RWPE2 (cell line): ENCODE measurements at places on chromosomes 2 and 18.
A peak's percentile ranks its signal among the peaks of the same experiment; 100 is the strongest.

GRCh38 chr2:217588266-217588665 lies 414.5 kb downstream of the TNS1 start:
- DNase-seq = no peak

GRCh38 chr2:204152616-204153015 lies 216.1 kb downstream of the ICOS start:
- no peak for DNase-seq

GRCh38 chr2:26457695-26458364 lies 20.1 kb downstream of the OTOF start:
- peak; percentile 43 for DNase-seq

- DNase-seq = no peak
These were observed 1650.3 kb upstream of the CELF4 start for GRCh38 chr18:39215920-39216319.

GRCh38 chr2:69701100-69701945 lies 40.6 kb upstream of the ANXA4 start:
- DNase-seq = no peak

DNA sequence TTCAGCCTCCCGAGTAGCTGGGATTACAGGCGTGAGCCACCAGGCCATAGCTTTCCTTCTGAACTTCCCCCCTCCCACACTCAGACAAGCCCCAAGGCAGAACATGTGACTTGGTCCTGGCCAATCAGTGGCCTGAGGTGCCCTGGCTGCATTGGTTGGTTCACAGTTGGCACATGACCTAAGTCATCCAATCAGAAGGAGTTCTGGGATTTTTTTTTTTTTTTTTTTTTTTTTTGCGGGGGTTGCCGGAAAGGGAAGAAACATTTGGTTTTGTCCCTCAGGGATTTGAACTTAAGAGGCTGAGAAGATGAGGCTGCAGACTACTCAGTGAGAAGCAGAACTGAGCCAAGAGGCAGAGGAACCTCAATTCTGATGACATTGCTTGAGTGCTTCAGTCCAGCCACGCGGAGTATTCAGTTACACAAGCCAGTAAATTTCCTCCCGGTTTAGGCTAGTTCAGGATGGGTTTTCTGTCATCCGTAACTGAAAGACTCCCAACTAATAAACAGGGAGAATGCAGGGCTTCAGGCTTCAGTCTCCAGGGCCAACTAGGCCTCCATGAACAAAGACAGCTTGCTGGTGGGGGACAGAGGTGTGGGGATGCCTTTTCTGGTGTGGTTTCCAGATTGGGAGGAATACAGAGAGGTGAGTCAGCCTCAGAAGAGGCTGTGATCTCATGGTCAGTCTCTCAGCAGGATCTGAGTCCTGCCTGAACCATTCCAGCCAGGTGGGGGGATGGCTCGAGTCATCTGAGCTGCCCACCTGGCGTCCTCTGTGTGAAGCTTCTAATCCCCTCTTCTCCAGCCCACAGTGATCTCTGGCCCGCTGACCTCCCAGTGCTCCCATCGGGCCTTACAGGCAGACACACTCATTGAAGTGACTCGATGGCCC lies 9.2 kb downstream of the PTMA start:
- DNase-seq = no peak

- no peak for DNase-seq
These were observed 1035.1 kb upstream of the SLC39A10 start for GRCh38 chr2:194621945-194622344.

- DNase-seq = no peak
These were observed 225.0 kb downstream of the TMEM163 start for GRCh38 chr2:134493797-134494196.

DNA sequence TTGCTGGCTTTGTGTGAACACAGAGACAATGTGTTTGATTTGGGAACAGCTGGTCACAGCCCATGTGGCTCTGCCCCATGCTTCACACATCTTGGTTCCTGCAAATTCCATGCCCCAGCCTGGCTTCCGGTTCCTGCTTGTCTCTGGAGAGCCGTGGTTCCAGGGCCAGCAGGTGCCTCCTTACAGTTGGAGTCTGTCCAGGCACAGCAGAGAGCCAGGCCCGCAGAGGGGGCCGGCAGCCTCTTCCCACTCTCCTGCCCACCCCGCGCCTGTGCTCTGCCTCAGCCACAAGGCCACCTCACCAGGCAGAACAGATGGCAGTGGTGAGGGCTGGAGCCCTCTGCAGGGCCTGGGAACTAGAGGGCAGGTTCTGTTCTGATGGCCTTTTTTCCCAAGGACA lies 81.5 kb downstream of the LDLRAD4 start:
- DNase-seq = no peak

GRCh38 chr18:76339246-76339620 lies 155.8 kb downstream of the ZNF516 start:
- DNase-seq = no peak

DNA sequence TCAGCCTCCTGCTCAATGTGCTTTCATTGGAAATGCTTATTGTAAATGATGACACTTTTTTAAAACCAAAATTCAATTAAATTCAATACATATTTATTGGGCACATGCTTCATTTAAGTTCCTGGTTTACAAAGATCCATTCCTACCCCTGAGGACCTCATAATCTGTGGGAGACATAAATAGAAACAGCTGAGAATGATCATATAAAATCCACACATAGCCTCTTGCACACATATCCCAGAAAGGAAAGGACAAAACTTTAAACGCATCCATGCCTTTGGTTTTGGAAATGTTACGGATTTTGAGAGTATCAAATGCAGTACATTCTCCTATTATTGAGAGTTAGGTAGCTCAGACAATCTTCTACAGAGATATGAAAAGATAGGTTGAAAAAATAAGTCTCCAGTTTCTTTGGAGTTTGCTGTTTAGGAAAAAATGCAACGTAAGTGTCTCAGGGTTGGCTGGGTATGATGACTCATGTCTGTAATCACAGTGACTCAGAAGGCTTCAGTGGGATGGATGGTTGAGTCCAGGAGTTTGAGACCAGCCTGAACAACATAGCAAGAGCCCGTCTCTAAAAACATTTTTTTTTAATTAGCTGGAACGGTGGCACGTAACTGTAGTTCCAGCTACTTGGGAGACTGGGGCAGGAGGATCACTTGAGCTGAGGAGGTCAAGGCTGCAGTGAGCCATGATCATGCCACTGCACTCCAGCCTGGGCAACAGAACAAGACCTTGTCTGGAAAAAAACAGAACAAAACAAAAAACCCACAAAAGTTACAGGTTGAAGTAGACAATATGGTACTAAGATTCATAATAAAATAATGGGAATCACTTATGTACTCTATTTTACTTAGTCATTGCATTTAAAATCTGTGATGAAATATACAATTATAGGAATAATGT lies 3.9 kb upstream of the PRELID3A start:
- no peak for DNase-seq

- no peak for DNase-seq
These were observed 354.2 kb downstream of the EN1 start for GRCh38 chr2:118493213-118493612.

GRCh38 chr2:227462462-227462951 lies 9.4 kb upstream of the AGFG1 start:
- DNase-seq = no peak

DNA sequence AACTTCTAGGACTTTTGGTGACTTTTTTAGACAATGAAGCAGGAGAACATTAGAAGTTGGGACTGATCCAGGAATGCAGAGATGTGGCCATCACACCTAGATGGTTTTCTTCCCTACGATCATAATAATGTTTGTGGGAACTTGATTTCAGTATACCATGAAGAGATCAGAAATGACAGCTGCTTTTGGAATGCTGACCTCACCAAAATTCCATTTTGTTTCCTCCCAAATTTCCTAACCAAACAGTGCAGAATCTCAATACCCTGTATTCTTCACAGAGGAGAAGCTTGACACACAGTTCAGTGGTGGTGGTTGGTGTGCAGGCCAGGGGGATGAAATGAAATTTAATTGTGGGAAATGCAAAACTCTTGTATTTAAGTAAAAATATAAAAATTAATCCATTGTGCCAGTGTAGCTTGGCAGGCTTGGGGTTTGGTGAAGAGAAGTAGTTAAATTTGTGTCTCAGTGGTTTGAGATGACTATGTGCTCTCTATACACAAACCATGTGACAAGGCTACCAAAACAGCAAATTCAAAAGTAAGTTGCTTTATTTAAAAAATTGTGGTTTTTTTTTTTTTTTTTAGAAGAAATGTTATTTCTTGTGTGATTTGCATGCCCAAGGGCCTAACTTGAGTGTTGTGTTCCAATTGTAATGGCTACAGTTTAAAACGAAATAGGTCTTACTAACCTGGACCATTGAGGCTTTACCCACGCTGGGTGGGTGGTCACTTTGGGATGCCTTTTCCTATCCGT lies 252.4 kb downstream of the LPIN1 start:
- DNase-seq = no peak

DNA sequence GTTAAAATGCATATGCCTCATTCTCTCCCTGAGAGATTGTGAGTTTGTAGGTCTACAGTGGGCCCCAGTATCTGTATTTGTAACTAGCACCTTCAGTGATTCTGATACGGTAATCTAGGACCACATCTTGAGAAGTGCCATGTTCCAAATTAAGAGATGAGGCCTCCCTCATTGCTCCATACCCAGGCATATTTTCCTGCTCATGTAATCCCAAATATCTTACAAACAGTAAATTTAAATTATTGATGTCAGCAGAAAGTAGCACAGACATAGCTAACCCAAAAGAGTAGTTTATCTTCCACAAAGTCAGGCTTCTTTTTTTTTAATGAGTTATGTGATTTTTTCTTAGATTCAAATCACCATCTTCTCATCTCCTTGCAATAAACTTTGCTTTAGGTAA lies 263.8 kb downstream of the SETBP1 start:
- no peak for DNase-seq

GRCh38 chr2:38549071-38549704 lies 53.5 kb downstream of the HNRNPLL start:
- no peak for DNase-seq

DNA sequence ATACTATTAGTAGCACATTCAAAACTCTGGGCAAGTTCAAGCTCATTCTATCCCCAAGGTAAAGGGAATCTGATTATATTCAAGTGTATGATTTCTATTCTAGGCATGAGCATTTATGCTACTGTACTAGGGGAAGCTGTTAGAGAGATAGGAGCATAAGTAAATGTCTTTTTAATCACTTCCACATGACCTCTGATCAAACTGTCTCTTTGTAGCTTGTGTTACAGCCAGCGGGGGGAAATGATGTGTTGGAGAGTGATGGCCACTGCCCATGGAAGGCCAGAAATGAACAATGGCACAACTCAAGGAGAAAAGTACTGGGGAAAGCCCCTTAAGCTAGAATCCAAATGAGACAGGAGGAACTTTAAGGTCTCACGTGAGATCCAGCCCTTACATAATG lies 894.9 kb upstream of the CDH2 start:
- DNase-seq = no peak

- no peak for DNase-seq
These were observed 145.2 kb downstream of the CCBE1 start for GRCh38 chr18:59551902-59552635.

DNA sequence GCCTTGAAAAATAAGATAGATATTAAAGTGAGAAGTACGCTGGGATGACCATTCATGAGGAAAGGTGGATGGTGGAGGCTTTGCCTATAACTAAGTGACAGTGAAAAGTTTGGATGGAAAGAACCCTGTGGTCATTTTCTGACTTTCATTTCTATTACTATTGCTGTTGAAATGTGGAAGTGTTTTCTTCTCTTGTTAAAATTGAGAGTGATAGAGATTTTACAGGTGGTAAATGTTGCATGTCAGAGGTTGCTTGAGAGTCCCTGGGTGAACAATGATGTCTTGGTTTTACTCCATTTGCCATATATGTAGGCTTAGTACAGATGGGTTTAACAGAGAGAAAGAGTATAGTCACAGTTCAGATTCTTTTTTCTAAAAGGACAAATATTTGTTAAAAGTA lies 18.4 kb downstream of the NCOA1 start:
- DNase-seq = no peak

GRCh38 chr18:54883816-54884604 lies 55.7 kb downstream of the RAB27B start:
- no peak for DNase-seq

DNA sequence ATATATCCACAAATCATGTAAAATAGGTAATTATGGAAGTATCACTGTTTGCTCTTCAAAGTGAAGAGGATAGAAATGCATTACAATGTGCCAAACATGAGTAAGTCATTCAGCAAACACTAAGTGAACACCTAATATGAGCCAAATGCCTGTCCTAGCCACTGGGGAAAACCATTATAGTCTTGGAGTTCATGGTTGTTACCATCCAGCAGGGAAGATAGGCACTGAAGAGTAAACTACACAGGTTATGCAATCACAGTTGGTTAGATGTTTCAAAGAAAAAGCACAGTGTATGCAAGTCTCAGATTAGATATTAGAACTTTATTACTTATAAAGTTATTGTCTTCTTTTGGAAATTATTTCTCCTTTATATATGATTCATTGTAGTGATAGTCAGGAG lies 3.9 kb upstream of the SERPINB2 start:
- no peak for DNase-seq

DNA sequence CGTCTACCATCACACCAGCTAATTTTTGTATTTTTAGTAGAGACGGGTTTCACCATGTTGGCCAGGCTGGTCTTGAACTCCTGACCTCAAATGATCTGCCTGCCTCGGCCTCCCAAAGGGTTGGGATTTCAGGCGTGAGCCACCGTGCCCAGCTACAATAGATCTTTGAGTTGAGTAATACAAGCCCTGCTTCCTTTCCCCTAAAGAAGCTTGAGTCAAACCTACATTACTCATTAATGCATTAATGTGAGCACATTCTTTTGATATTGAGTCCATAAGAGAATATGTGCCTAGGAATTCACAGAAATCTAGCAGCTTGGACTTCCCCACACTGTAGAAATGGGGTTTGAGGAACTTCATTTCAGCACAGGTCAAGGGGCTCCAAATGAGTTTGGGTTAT lies 39.6 kb downstream of the PSMG2 start:
- no peak for DNase-seq

- no peak for DNase-seq
These were observed 33.9 kb downstream of the CD8B2 start for GRCh38 chr2:106521016-106521415.

DNA sequence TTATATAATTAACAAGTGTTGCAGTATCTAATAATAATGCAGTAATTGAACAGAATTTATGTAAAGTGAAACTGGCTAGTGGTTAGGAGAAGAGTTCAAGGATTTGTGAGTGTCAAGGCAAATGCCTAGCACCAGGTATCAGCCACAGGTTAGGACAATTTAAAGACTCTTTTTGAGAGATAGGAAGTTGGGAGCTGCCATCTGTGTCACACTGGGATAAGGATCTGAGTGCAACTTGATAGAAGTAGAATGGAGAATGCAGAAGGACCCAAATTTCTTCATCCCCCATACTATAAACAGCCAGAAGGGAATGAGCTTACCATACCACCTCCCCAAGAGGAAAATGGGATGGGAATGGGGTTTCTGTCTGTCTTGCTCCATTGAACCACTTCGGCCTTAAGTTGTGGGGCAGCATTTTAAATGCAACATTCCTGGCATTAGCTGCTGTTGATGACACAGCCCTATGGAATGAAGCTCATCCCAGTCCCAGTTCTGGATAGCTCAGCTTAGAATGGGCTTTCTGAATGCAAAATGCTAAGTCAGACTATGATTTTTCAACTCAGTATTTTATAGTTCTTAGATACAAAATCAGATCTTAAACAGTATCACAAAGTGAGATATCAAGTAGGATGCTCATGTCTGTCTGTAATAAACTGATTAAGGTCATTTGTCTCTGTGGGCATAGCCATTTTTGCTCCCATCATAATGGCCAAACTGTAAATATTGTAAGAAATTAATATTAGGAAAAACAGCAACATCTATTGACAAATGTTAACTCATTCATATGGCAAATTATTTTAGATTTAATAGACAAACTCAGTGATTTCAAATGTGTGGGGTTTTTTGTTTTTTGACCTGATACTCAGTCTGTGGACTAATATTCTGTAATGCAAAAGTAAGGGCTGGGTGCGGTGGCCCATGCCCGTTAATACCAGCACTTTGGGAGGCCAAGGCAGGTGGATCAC lies 44.0 kb downstream of the GPR155 start:
- no peak for DNase-seq
